Keratinocyte (primary cell): ENCODE measurements at places on chromosomes 3 and 15.

DNA sequence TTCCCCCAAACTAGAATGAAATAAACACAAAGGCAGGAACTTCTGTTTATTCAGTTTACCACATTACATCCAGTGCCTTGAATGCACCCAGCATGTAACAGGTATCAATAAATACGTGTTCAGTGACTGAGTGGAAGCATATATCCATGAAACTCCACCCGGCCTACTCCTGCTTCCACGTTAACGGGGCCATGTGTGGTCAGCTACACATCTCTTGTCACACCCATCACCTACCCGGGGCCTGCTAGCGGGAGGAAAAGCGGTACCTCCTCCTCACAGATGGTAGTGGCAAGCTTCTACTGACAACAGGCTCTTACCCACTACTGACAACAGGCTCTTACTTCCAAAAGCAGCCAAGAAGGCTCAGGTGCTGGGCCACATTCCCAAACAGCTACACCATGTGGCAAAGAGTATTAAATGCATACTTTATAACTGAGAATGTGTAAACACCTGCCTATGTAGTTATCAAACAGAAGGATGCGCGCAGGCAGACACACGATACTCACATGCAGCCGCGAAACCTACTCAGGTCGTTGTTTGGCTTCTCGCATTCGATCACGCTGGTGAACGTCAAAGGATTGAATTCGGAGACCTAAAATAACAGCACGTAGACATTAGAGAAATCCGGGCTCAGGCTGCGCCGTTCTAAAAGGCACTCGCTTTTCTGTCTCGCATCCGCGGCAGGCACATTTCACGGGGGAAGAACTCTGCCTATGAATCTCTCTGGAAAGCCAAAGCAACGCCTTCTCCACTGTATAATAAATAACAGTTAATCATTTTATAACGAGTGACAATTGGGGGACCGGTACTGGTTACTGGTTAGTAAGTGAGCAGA, 127.4 kb downstream of the ATP10A start:
- no peak for DNase-seq

DNA sequence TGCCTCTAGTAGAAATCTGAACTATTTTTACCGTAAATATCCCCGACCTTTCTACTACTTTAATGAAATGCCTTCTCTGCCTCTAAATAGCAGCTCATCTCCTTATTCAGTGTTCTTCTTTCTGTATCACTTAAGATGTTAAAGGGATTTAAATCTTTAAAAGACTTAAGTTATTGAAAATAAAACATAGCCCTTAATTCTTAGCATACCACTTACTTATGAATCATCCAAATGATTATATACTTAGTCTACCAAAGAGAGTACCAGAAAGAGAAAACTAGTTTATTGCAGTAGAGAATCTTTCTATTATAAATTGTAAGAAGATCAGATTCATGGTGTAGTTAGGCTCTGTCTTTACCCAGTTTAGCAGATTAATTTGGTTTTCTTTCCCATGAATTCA, 802.0 kb downstream of the TBL1XR1 start:
- no peak for DNase-seq

GRCh38 chr3:18713577-18713951, 288.4 kb upstream of the SATB1 start:
- DNase-seq, result no peak

GRCh38 chr3:153619268-153619667, 457.2 kb downstream of the RAP2B start:
- DNase-seq, result no peak

DNA sequence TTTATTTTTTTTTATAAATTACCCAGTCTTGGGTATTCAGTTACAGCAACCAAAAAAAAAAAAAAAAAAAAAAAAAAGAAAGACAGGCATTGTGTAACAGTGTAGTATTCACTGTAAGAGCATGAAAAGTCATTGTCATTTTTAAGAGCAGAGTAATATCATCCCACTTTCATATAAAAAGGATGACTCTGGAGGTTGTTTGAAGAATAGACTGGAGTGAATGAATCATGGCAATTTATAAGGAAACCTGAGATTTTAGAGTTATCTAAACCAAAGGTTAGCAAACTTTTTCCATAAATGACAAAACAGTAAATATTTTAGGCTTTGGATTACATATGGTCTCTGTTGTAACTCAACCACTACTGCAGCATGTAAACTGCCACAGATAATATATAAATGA, 794.9 kb downstream of the NTRK3 start:
- no peak for DNase-seq

DNA sequence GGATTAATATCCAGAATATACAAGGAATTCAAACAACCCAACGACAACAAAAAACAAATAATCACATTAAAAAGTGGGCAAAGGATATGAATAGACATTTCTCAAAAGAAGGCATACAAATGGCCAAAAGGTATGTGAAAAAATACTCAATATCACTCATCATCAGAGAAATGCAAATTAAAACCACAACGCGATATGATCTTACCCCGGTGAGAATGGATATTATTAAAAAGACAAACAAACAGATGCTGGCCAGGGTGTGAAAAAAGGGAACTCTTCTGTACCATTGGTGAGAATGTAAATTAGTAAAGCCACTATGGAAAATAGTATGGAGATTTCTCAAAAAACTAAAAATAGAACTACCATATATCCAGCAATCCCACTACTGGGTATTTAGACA, 43.5 kb upstream of the MEF2A start:
- DNase-seq, result no peak
